Kidney (tissue), 22 donors: ENCODE measurements at places on chromosomes 13 and 19. TPM values are rescaled to one million over a fixed set of nuclear protein-coding genes. Genes with fewer than 3 reads are reported as not detected.

The KLHL1 gene
- total RNA-seq: not detected

The SHISA2 gene
- total RNA-seq: 3.7 TPM

DNA sequence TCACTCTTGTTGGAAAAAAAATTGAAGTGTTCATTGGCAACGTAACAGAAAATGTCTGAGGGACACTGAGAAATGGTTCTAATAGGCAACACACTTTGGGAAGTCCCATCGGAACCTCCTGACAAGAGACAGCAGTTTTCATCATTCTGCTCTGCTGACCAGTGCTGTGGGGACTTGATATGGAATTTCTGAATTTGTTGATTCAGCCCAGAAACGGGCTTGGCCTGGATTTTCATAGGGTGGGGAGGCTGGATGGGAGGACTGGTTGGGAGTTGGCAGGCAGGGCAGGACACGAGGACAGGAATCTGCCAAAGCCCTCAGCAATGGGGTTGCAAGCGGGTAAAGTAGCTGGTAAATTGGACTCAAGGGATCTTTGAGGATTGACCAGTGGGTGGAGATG lies 96.5 kb downstream of the DCT start:
- no peak overlapping the region for H3K27ac ChIP-seq

GRCh38 chr13:102900193-102900608 lies 54.4 kb downstream of the ERCC5 start:
- no peaks in the 10 kb centered on the region for H3K27me3 ChIP-seq

DNA sequence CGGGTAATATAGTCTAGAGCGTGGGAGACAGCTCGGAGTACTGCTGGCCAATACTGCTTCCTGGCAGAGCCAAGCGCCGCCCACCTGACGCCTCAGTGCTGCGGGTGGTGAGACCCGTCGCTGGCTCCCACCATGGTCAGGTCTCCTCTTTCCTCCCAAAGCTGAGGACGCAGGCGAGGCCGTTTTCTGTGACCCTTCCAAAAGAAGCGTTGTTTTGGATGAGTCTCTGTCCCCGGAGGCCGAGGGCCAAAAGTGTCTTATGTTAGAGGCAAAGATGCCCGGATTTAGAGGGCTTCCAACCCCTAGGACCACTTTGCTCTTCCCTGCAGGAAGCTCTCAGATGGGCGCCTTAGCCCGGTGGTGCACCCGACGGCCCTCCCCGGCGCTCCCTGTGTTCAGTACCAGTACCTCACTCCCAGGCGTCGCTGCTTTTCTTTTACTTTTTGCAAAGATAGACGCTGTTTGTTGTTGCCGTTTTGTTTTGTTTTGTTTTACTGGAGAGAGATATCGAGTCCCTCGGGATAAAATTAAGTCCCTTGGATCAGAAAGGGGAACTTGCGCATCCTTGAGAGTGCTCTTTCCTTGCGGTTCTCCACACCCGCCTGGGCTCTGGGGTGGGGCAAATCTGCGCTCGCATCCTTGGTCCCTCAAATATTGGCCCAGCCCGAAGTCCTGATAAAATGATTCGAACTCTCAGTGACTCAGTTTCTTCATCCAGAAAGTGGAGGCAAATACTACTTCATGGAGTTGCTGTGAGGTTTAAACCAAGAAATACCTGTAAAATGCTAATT lies 7.0 kb downstream of the PDX1 start:
- H3K27ac ChIP-seq: no peak overlapping the region
- peaks cover 65% of the 10 kb centered on the region for H3K27me3 ChIP-seq
- no peaks in the 10 kb centered on the region for H3K36me3 ChIP-seq
